ENCODE measurements at places on chromosomes 4 and X.

GRCh38 chrX:129663171-129663570, 8.4 kb upstream of the APLN start:
- DNase-seq: no peak

DNA sequence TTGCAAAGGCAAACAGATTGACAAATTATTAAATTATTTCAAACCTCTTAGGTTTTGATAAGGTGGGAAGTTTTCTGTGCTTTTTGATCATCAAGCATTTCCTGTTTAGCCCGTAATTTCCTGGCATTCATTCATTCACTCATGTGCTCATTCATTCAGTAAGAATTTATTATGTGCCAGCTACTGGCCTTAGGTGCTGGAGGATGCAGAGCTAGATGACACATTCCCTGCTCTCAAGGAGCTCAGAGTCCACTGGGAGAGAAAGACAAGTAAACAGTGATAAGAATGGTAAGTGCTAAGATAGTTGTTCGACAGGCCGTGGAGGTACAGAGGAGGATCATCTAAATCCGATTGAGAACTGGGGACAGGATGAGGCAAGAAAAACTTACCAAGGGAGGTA, 153.0 kb downstream of the DCTD start:
- no peak for DNase-seq

- no peak for DNase-seq
Measured at GRCh38 chr4:42703813-42704212, 46.9 kb upstream of the ATP8A1 start.

GRCh38 chr4:83269256-83269655, 15.3 kb downstream of the COQ2 start:
- DNase-seq: no peak

DNA sequence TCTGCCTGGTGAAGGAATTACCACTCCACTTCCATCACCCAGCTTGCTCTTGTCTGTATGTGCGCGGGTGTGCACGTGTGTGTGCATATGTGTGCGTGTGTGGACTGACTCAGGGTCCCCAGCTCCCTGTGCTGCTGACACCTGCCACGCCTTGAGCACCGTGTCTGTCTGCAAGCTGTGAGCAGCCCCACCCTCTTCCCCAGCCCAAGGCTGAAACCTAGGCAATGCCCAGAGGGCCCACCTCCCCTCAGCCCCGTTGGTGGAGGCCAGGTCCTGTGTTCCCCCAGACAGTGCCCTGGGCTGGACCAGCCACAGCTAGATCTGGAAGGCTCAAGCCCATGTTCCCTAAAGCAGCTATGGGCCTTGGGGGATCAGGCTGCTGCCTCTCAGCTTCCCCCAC, 2.0 kb upstream of the CCNQ start:
- no peak for DNase-seq

DNA sequence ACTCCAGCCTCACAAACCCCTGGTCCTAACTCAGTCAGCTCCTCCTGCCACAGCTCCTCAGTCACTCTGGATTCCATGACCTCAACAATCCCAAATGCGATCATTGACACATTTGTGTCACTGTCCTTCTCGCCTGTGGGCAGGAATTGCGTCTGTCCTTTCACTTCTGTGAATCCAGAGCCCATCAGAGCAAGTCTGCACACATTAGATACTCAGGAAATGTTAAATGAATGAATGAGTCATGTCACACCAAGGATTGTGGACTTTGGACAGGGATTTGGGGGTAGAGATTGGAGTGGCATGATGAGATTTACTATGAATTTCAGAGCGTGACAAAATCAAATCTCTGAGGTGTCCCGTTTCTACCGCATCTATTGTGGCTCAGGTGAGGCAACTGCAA, 11.8 kb upstream of the CLDN24 start:
- no peak for DNase-seq

DNA sequence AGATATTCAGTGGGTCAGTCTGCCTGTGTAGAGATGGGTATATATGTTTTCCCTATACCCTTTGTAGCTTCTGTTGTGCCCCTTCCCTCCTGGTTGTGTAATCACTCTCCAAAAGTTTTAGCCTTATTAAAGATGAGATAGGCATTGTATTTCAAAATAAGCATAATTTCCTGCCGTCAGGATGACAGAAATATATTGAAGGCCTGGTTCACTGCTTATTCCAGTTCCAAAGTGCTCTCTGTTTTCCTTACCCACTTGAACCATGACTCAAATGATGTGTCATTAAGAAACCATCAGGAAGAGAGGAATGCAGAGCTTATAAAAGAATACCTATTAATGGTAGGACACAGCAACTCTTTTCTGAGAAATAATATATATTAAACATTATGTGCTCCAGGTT, 178.5 kb downstream of the GABRB1 start:
- no peak for DNase-seq

DNA sequence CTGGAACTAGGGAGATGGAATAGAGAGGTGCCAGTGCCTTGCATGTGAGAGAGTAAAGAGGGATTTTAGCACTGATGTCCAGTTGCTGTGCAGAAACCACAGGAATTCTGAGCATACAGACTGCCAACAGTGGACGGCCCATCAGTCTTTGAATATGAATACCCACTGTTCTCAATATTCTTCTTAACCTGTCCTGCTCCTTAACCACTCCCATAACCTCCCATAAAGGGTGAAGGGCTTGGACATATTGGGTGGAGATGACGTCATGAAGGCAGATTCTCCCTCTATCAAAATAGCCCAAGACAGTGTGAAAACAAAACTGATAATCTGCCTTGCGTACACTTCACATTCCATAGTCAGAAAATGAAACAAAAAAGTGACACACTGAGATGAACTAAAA, 1313.7 kb upstream of the PABPC4L start:
- DNase-seq: no peak

- DNase-seq: no peak
Measured at GRCh38 chr4:71907071-71907470, 123.2 kb upstream of the GC start.

DNA sequence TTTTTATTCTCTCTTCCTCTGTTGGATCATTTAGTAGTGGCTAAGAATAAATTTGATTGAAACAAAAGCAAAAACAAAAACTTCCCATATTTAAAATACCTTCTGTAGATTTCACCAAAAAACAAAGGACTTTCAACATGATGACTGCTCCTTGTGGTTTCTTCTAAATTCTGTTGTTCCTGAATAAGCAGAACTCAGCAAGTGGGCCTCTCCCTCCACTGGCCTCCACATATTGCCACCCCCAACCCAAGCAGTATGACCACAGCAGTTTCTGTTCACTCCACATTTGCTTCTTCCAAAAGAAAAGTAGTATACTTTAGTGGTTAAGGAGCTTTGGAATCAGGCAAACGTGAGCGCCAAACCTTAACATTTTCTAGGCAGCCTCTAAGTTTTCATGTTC, 114.7 kb downstream of the COX18 start:
- DNase-seq: no peak

GRCh38 chr4:151039733-151040132, 24.6 kb upstream of the LRBA start:
- no peak for DNase-seq

DNA sequence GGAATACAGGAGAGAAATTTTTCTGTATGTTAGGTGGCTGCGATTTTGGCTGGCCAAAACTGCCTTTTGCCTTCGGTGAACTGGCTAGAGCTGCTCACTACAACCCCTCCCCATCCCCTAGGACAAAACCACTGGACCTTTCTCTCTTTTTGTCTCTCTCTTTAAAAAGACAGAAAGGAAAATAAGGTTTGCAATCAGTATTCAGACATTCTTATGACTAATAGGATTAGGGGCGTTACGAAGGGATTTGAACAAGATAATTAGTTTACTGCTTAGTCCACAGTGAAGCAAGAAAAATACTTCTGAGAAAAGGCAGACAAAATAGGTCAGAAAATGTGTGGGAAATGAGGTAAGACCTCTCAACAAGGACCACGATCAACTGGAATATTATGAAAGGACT, 180.4 kb downstream of the SLIT2 start:
- no peak for DNase-seq

DNA sequence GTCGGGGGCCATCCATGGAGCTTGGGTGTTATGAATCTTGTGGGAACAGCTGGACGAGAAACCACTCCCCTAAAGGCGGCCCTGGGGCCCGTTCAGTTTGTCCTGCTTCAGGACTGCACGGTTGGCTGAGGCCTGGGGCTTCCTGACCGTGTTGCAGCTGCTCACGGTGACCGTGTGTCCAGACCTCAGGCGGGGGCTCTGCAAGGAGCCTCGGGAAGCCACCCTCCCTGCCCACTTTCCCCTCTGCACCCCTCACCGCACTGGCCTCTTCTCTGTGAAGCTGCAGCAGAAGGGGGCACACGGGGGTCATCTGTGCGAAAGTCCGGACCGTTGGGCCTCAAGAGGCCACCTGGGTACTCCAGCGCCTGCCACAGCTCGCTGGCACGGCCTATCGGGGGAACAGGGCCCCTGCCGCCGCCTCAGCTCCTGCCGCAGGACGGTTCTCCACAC, 29.4 kb downstream of the UVSSA start:
- no peak for DNase-seq

DNA sequence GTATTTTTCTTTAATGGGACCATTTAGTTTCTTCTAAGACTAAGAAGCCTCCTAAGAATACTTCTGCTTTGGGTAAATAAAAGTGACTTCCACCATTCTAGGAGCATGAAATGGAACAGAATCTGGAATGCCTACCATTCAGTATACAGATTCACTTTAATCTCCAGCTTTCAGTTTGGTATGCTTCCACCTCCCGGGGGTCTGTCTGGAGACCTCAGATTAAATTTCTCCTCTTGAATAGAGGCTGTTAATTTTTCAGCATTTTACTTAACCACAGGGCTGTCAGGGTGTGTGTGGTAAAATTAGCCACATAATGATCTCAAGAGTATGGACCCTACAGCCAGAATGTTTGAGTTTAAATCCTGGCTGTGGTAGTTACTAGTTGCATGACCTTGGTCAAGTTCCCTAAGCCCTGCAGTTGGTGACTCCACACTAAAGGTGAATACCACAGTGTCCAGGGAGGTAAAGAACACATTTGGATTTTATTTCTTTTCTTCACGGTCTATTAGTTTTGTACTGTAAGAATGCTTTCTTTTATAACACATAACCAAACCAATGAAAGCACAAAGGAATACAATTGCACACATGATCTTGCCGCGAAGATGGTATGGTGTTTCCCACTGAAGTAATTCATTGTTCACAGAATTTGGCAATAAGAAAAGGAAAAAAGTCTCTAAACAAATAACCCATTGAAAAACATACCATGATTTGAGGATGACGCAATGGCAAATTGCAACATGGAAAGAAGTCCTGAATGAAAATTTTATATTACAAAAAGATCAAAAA, 37.3 kb upstream of the TRIM2 start:
- DNase-seq: no peak

- DNase-seq: no peak
Measured at GRCh38 chr4:8790749-8791148, 80.9 kb downstream of the HMX1 start.

DNA sequence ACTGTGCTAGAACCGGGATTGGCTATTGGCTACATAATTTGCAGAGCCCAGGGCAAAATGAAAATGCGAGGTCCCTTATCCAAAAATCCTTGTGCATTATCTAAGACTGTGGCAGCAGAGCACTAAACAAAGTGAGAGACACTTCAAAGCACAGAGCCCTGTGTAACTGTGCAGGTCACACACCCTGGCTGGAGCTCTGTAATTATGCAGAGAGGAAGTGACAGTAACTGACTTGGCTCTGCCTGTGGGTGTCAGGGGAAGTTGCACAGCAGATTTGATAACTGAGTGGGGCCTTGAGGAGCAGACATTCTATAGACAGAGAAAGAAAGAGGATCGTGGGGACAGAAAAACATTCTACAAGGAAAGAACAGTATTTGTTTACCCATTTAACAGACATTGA, 173.5 kb upstream of the FMR1 start:
- DNase-seq: peak; percentile 0

- no peak for DNase-seq
Measured at GRCh38 chr4:32735856-32736590, 2015.9 kb downstream of the PCDH7 start.

DNA sequence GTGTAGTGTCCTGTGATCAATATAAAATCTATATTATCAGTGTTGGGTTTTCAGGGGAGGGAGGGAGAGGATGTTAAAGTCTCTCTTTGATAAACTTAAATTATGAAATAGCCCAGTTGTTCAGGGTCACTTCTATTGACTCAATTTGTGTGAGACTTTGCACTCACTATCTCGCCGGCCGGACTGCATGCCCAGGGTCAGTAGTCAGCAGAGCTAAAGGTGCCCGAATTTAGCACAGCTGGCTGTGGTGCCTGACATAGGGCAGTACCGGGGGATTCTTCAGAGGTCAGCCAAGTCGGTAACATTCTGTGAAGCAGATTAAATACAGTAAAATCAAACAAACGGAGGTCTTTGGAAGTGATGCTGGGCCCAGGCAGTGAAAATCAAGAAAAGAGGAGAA, 19.2 kb downstream of the GABRQ start:
- DNase-seq: no peak

GRCh38 chrX:130896802-130897501, 6.1 kb downstream of the ENOX2 start:
- no peak for DNase-seq
